ENCODE measurements at places on chromosomes 1 and 21. TPM values are rescaled to one million over a fixed set of nuclear protein-coding genes. Genes with fewer than 3 reads are reported as not detected.

Gene IL10
- 0.29 TPM for total RNA-seq

- H3K4me1 ChIP-seq: peaks cover 5% of the 10 kb centered on the region
- H3K4me3 ChIP-seq: no peak overlapping the region
- peaks cover 86% of the 10 kb centered on the region for H3K36me3 ChIP-seq
- no peak for DNase-seq
- H3K27ac ChIP-seq: no peak overlapping the region
- no peaks in the 10 kb centered on the region for H3K27me3 ChIP-seq
Measured at GRCh38 chr1:36457691-36458090, 6.5 kb downstream of the MRPS15 start.

- H3K4me3 ChIP-seq: no peak overlapping the region
- no peaks in the 10 kb centered on the region for H3K27me3 ChIP-seq
- no peaks in the 10 kb centered on the region for H3K36me3 ChIP-seq
- DNase-seq: no peak
Measured at GRCh38 chr1:234759888-234760287, 149.9 kb upstream of the IRF2BP2 start.

- peak; percentile 61 for DNase-seq
- peak overlapping the region; percentile 80 for H3K27ac ChIP-seq
- no peak overlapping the region for H3K4me3 ChIP-seq
- H3K36me3 ChIP-seq: no peaks in the 10 kb centered on the region
- H3K27me3 ChIP-seq: no peaks in the 10 kb centered on the region
Measured at GRCh38 chr21:41957991-41958766, 4.4 kb upstream of the C2CD2 start.

DNA sequence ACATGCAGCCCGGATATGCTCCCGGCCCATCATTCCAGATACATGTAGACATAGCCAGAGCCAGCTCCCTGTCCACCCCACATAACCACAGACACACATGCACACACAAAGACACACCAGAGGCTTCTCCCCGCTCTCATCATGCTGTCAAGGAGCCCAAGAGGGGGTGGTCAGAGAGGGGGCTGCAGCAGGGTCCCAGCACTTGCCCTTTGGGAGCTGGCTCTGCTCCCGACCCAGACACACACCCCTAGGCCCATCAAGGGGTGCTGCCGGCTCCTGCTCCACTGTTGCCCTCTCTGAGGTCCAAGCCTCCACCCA is 2.6 kb downstream of the PTAFR start:
- DNase-seq: no peak
- H3K36me3 ChIP-seq: no peaks in the 10 kb centered on the region
- H3K27me3 ChIP-seq: no peaks in the 10 kb centered on the region
- peaks cover 51% of the 10 kb centered on the region for H3K4me1 ChIP-seq

GRCh38 chr1:221797506-221797905 is 55.6 kb upstream of the DUSP10 start:
- no peaks in the 10 kb centered on the region for H3K36me3 ChIP-seq
- no peak for DNase-seq
- H3K27me3 ChIP-seq: no peaks in the 10 kb centered on the region
- no peak overlapping the region for H3K4me3 ChIP-seq
